ENCODE measurements at places on chromosomes 4 and X.

DNA sequence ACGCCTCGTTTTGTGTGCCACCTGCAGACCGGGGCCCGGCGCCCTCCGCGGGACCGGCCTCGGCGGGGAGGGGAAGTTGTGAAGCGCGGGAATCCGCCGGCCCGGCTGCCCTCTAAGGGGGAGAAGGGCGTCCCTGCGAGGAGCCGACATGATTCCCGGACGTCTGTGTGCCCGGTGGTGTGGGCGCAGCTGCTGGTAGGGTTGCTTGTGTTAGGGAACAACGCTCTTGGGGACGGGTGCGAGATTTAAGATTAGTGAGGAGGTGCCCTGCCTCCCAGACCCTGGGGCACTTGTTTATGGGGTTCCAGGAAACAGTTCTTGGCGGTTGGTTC is 627 bp downstream of the CDKN2AIP start:
- DNase-seq, result no peak

GRCh38 chr4:56723659-56724230 is 42.6 kb upstream of the HOPX start:
- no peak for DNase-seq

GRCh38 chrX:84248226-84248625 is 60.2 kb upstream of the RPS6KA6 start:
- no peak for DNase-seq

GRCh38 chr4:36189511-36190226 is 54.6 kb downstream of the ARAP2 start:
- DNase-seq, result no peak

- DNase-seq, result no peak
Observed at GRCh38 chr4:44563496-44563895, 87.9 kb downstream of the YIPF7 start.

GRCh38 chr4:71229477-71230270 is 109.1 kb upstream of the SLC4A4 start:
- no peak for DNase-seq

DNA sequence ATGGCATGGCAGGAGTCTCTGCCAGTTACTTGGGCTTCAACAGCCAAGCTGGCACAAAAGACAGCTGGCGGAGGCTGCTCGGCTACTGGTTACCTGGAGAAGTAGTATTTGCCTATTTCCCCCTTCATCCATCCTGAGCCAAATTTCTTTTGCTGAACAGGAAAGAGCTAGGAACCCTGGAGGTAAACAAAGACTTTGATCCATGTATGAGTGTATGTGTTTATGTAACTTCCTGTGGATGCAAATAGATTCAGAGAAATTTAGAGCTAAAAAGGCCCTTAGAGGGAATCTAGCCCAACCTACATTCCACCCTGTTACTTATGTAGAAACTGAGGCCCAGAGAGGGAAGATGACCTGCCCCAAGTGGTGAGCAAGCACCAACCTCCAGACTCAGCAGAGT is 11.2 kb downstream of the AWAT2 start:
- DNase-seq, result no peak

DNA sequence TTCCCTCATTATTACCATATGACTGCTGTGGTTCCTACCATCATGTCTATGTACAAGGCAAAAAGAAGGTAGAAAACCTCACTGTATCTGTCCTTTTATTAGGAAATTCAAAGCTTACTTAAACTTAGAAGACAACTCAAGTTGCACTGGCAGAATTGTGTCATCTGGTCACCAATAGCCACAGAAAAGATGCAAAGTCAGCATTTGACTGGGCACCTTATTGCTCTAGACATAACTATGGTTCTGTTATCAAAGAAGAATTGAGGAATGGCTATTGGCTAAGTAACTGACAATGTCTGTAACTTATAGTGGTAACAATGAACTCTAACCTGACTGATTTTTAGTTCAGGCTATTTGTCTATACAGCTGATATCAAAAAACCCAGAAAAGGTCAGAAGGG is 45.3 kb downstream of the MAP9 start:
- DNase-seq, result no peak

GRCh38 chr4:13542577-13543031 is 1.7 kb downstream of the NKX3-2 start:
- no peak for DNase-seq

- no peak for DNase-seq
Observed at GRCh38 chr4:19026281-19026680, 1004.7 kb upstream of the LCORL start.

DNA sequence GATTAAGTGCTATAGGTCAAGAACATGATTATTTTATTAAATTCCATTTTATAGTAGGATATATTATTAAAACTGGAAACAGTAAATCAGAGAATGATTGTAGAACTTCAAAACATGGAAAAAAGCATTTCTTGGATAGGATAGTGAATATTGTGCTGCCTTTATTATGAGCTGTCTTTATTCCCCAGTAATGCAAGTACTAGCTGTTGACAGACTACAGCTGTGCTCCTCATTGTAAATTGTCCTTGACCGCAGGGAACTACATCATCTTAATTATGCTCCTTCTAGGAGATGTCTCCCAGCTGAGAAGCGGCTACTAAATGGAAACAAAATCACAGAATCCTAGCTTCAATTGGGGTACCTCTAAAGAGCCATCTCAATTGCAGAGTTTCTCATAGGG is 1457.2 kb upstream of the PCDH7 start:
- no peak for DNase-seq

GRCh38 chr4:164930647-164931046 is 46.8 kb downstream of the TRIM61 start:
- no peak for DNase-seq

- DNase-seq, result no peak
Observed at GRCh38 chr4:85495621-85496020, 20.7 kb downstream of the ARHGAP24 start.

DNA sequence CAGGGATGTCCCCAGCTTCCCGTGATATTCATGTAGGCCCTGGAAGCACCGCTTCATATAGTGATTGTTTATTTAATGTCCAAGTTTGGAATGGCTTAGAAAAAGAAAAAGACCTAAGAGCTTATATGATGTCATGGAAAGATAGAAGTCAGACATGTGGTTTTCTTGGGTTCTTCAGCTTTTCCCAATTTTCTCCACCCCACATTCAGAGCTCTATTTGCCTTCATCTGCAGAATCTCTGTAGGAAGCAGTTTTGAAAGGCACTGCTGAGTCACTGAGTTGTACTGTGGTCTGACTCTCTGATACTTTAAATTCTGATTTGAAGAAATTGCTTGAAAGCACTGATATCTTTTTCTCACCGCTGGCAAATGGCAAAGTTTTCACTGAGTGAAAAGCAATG is 120.6 kb upstream of the EDNRA start:
- DNase-seq, result no peak

DNA sequence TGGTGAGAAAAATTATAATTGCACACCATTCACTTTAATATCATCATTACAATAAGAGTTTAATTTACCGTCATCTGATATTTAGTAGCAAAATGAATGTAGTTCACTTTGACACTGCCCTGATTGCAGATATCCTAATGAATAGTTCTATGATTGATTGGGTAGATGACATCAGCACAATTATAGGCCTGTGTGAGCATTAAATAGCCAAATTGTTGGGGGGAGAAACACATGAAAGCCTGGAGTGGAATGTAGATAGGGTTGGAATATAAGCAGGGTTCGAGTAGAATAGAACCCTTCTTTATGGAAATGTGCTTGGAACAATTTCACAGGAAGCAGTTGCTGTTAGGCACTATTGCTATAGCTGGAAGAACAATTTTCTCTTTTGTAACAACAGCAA is 1526.2 kb downstream of the RPA4 start:
- DNase-seq, result no peak

DNA sequence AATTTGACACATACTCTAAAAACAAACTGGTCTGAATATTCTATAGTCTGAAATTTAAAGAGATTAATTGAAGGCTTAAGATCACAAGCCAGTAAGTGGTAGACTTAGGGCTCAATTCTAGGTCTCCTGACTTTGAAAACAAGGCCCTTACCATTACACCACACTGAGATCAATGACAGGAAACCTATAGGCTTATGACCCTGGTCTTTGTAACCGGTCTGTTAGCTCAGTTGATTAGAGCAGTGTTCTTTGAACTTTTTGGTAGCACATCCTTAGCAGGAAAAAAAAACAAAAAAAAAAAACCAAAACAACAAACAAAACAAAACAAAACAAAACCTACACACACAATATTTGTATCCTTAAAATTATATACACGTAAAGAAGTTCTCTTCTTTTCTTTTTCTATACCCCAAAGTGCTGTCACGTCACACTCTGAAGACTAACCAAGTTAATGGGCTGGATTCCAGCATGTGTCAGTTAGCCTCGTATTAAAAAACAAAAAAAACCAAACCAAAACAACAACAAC is 55.4 kb downstream of the RPS6KA3 start:
- DNase-seq, result no peak

GRCh38 chr4:48667148-48667547 is 112.9 kb downstream of the FRYL start:
- DNase-seq, result no peak

DNA sequence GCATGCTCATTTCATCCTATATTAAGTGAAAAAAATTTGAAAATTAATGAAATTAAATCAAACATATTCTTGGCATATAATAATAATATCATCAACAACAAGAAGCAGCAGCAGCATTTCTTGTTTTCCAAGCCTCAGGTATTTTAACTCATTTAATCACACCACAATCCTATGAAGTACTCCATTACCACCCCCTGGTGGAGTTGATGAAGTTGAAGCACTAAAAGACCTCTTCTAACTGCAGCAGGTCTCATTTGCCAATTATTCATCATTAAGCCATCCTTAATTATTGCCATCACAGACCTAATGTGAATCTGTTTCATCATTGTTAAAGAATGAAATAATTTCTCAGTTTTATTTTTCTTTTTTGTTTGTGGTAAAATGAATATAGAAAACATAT is 801.4 kb upstream of the GRID2 start:
- no peak for DNase-seq

- DNase-seq, result no peak
Observed at GRCh38 chrX:154735695-154736393, 15.0 kb downstream of the GAB3 start.

DNA sequence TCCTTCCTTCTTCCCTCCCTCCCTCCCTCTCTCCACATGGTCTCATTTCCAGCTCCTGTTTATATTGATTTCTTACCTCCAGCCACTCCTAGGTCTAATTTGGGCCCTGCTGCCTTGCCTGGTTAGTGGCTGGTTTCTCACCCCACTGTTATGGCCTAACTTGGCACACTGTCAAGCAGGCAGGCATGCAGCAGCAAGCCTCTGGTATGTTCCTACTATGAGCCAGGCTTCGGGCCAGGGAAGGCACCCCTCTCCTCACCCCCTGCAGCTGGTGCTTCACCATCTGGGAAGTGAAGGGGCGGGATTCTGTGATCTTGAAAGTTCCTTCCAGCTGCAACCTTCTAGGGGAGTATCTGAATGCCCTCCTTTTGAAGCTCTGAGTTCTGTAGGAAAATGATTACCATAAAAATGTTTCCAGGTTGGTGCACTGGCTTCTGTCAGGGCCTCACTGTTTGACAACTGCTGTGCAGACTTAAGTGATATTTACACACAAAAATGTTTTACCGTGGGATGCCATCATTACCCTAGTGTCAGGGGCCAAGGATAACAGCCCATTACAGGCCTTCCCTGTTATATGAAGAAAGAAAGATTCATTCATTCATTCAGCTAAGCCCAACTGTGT is 10.1 kb upstream of the VMA21 start:
- no peak for DNase-seq
